AG08396 (cell line): ENCODE measurements at places on chromosomes 3 and 15.

DNA sequence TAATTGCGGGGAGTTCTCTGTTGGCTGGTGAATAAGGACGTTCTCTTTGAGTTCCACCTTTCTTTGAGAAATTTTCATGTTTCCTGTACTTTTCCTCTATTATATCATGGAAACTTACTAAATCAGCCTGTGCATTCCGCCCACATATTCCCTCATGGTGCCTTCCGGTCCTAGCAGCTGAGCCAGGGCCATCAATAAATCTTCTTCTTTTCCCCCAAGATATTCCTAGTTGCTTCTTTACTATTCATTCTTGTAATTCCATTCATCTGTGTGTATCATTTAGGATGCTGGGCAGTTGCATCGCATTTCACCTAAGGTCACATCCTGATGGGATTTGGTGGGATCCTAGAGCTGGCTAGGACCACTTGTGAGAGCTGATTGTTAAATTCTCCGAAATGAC, 139.2 kb downstream of the RBMS3 start:
- DNase-seq: no peak

DNA sequence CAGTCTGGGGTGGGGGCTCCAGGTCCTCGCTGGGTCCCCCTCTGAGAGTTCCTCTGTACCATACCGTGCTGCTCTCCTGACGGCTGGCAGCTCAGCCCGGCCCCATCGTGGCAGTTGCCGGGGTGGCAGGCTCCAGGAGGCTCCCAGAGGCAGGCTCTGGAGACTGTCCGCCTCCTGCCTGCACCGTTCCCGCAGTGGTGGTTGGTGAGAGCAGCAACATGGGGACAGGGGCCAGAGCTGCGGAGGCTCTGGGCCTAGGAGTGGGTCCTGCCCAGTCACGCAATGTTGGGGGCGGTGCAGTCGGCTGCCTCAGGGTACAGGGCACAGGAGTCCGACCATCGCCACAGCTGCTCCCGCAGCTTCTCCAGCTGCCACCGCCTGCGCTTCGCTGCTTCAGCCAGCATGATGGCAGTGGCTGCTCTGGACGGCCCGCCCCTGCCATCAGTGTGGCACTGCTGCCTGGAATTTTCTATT, 492.7 kb downstream of the AGBL1 start:
- no peak for DNase-seq

DNA sequence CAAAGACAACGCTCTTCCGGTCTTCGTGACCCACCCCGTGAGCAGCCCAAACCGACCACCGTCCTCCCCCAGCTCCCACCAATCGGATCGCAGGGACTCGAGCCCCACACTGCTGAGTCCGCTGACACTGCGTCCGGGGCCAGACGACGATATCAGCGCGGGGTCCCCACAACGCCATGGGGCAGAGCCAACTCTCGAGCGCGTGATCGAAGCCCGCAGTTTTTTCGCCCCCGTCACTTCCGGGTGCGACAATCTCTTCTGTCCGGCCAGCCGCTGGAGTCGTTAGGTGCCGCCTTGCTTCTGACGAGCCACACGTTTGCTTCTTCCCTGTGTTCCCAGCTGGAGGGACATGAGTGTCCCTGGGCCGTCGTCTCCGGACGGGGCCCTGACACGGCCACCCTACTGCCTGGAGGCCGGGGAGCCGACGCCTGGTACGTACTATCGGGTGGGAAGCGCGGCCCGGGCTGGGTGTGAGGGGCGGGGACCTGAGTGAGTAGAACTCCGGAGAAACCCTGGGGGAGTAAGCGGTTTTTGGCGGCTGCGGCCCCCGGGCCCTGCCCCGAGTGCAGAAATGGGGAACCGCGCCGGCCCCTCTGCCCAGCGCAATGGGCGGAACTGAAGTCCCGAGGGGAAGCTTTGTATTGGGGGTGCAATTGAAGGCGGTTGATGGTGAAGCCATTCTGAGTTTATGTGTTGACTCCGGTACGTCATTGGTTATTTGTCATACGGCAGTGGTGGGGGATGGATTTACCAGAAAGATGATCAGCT, at the start of gene BLOC1S6:
TSS of gene BLOC1S6 (plus strand) at position 285 of the 768 bp plus-strand sequence. CDS start at position 350, 65 bp downstream.
- peak; percentile 86 for DNase-seq

- peak; percentile 94 for DNase-seq
These were observed 99.4 kb downstream of the FBLN2 start for GRCh38 chr3:13648060-13649001.

- DNase-seq: no peak
These were observed 207.9 kb upstream of the CHRNA7 start for GRCh38 chr15:31822463-31822862.

GRCh38 chr3:136239094-136239493, 11.0 kb upstream of the PCCB start:
- DNase-seq: no peak

- peak; percentile 83 for DNase-seq
These were observed 31.1 kb downstream of the UMPS start for GRCh38 chr3:124761250-124761796.

GRCh38 chr3:112074616-112075497, 11.3 kb upstream of the C3orf52 start:
- DNase-seq: peak; percentile 77

DNA sequence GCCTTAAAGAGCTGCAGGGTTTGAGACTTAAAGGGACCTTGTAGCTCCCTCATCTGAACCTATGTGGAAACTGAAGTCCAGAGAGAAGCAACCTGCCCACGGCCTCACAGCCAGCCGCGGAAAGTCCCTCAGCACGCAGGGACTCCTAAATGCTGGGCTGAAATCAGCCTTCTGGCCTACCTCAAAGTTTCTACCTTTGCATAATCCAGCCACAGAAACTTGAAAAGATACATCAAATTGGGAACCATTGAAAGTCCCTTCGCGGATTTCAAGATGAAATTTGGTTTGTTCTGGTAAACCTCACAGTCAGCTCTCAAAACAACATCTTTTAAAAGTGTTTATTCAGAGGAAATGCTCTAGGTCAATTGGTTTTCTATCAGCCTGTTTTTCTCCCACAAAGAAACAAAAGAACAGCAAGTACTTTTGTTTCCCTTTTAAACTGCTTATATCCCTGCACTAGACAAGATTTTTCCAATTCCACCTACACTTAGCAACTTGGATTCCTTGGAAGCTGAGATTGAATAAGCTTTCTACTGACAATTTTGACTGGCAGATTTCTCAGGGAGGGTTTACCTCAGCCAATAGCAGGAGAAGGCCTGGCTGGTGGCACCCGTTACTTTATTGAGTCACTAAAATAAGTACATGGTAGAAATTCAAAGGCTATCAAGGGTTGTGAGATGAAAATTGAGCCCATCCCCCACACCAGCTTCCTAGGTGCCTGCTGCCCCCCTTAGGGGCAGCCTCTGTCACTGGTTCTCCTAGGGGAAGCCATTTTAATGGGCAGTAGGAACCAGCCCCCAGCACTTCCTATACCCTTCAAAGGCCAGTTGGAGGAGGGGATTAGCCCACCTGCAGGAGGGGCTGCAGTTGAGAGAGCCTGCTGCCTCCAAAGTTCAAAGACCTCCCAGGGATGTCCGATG, 171.2 kb downstream of the ADAMTS17 start:
- DNase-seq: no peak

- DNase-seq: no peak
These were observed 33.1 kb downstream of the GABRB3 start for GRCh38 chr15:26739791-26740190.

- DNase-seq: peak; percentile 12
These were observed 22.3 kb downstream of the WDR73 start for GRCh38 chr15:84631706-84632272.

DNA sequence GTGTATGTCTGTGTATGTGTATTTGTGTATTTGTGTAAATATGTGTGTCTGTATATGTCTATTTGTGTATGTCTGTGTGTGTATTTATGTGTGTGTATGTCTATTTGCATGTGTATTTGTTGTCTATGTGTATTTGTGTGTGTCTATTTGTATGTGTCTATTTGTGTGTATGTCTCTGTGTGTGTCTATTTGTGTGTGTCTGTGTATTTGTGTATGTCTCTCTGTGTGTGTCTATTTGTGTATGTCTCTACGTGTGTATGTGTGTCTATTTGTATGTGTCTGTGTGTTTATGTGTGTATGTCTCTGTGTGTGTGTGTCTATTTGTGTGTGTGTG, 30.4 kb downstream of the PTH1R start:
- no peak for DNase-seq

GRCh38 chr3:104347291-104347690, 1019.4 kb upstream of the ALCAM start:
- DNase-seq: no peak

DNA sequence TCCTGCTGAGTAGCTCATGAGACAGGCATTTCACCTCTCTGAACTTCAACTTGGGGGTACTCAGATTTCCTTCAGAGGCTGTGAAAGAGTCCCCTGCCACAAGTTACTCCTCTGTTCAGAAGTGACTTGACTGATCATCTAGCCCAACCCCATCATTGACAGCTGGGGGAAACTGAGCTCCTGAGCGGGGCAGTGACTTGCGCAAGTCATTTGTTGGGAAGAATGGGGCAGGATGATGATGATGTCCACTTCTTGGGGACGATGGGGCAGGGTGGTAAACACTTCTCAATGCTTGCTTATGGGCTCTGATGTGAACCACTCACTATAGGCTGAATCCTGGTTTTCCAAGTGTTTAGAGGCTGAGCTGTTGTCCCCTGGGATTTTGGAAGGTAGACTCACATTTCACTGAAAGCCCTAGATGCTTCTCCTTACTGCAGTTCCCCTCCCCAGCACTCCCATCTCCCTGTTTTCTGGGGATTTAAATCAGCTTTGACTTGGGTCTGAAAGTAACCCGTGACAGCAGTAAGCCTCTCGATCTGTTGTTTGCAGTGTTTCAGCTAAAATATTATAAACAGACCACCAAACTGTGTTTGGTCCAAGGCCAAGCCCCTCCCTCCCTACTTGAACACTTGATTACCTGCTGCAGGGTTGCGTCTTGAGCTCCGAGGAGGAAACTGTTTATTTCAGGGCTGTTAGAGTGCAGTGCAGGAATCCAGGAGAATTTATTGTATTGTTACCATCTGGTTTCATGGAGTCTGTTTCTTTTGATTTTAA, 25.1 kb downstream of the SMAD3 start:
- DNase-seq: no peak

DNA sequence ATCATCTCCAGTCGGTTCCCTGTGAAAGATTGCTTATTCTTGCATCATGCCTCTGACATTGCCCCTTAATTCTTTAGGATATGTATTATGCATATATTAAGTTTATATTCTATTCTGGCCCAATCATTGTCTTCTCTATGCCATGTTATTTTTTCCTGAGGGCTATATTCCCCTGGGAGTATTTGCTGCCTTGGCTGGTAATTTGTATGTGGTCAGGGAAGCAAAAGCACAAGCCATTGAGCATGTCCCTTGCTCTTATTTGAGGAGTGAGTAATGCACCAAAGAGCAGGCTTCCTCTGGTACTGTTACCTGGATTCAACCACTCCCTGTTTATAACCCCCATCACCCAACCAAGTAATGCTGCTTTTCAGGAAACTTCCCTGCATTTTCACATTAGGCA, 36.3 kb downstream of the STAC start:
- DNase-seq: no peak

DNA sequence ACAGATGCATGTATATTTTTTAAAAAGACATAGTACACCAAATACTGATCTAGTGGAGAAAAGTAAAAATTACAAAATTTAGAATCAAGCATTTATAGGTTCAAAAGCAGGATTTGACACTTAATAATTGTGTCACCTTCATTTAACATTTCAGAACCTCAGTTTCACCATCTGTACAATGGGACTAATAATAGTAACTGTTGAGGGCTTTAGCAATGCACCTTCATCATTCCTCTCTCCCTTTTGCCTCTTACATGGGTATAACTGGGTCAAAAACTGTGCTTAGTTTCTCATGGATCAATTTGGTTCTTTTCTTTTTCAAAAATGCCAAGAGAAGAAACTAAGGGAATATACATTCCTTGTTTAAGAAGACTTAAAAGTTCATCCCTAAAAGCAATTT, 5.5 kb upstream of the TMEM212 start:
- no peak for DNase-seq

DNA sequence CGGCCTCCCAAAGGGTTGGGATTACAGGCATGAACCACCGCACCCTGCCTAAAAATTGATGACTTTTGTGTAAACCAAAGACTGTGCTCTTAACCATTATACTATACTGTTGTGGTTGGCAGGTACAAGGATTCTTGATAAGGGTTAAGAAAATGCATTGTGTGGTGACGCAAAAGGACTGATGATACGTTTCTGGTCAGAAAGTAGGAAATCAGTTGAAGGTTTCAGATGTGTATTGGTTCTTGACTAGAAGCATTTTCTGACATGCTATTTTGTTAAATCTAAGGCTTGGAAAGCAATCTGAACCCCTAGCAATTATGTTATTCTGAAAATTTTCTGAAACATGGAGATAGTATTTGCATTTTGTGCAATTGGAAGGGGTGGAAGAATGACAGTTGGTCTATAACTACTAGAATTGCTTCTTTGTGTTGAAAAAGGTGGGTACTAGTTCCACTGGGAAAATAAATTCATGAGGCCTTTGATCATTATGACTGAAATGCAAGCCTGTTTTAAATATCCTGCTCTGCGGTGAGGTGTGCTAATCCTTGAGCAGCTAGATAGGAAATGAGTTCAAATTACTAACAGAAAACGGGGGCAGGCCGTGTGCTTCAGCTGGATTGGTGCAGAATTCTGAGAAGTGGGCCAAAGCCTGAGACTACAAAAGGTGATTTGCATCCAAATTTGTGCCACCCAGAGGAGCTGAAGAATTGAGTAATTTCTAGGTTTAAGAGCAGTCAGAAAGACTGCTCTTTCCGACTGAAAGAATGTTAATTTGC, 66.0 kb upstream of the LRRFIP2 start:
- no peak for DNase-seq

- DNase-seq: no peak
These were observed 111.3 kb upstream of the GMNC start for GRCh38 chr3:190973771-190974170.

- peak; percentile 48 for DNase-seq
These were observed 155.6 kb upstream of the STT3B start for GRCh38 chr3:31377045-31377642.

DNA sequence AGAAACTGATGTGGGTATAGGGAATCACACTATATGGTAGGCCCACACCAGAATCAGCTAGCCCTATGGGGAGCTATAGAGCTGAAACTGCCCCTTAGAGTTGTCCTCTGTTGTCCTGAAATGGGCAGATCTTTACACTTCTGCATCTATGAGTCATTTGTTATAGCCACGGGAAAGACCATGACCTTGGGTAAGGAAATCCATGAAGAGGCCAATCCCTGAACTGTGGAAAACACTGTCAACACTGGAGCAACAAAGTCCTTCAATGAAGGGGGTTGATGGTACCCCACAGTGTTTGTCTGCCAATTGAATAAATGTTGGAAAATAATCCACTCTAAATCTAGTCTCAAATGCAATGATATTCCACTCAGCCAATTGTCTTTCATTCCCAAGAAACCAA, 5.2 kb upstream of the CD200R1 start:
- DNase-seq: no peak

GRCh38 chr15:78159395-78159794, 10.2 kb downstream of the IDH3A start:
- DNase-seq: no peak

GRCh38 chr3:129608087-129608935, 1.8 kb upstream of the PLXND1 start:
- no peak for DNase-seq

GRCh38 chr3:12922881-12923431, 81.6 kb upstream of the RPL32 start:
- DNase-seq: no peak
